ENCODE measurements at places on chromosomes 2 and 18.
A peak's percentile ranks its signal among the peaks of the same experiment; 100 is the strongest.

- DNase-seq = no peak
Observed at GRCh38 chr2:10343658-10344057, 41.0 kb downstream of the HPCAL1 start.

GRCh38 chr2:8126783-8127182 lies 555.1 kb upstream of the ID2 start:
- DNase-seq = no peak

DNA sequence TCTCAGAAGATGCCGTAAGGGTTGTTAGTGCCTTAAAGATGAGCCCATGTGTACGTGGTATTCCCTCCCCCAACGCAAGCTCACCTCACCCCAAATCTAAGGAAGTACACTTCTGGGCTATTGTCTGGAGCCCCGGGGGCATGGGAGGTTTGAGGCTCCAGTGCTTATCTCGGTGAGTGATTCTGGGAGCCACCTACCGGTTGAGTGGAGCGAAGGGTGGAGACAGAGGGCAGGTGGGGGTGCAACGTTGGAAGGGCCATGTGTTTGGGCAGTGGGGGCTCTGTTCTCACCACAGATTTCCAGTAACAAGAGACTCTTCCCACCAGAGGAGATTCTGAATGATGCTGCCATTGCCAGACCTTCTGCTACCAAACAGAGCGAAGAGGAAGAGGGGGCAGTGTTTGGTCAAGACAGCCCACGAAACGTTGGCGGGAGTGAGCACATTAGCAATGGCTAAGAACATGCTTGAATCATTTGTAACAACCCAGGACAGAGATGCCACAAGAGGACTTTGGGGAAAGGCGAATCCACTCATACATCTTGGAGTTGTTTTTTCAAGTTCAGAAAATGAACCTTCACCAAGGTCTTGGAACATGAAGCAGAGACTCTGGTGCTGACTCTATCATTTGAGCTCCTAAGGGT lies 38.7 kb downstream of the TWIST2 start:
- DNase-seq = no peak

GRCh38 chr2:144274131-144274530 lies 245.8 kb downstream of the ZEB2 start:
- no peak for DNase-seq

DNA sequence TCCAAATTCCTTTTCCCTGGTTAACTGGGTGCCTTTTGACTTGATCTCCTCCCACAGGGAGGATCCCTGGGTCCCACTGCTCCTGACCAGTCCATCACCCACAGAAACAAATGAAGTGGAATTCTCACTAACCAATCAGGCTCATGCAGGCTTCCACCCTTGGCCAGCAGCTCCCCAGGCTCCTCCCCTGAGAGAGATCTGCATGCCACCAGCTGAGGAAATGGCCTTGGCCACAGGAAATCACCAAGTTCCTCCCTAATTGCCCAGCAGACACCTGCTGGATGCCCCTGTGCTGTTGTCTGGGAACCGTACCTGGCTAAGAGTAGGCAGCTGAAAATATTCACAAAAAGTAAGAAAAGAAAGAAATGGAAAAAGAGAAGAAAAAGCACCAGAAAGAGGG lies 207.4 kb downstream of the NCK2 start:
- no peak for DNase-seq

DNA sequence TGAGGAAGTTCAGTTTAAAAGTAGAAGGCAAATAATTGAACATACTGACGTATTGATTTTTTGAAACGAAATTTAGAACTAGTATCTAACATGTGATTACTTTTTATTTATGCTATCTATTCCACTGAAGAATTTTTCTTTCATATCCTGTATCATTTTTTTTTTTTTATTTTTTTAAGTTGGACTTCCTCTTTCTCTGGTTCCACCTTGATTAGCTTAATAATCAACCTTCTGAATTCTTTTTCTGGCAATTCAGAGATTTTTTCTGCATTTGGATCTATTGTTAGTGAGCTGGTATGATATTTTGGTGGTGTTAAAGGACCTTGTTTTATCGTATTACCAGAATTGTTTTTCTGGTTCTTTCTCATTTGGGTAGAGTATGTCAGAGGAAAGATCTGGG lies 411.2 kb downstream of the SOX11 start:
- DNase-seq = no peak

GRCh38 chr2:108377401-108377800 lies 353 bp upstream of the SULT1C4 start:
- DNase-seq = no peak

- no peak for DNase-seq
Observed at GRCh38 chr2:105783972-105784371, 39.3 kb downstream of the NCK2 start.

- DNase-seq = no peak
Observed at GRCh38 chr2:127627740-127628571, 18.0 kb upstream of the GPR17 start.

DNA sequence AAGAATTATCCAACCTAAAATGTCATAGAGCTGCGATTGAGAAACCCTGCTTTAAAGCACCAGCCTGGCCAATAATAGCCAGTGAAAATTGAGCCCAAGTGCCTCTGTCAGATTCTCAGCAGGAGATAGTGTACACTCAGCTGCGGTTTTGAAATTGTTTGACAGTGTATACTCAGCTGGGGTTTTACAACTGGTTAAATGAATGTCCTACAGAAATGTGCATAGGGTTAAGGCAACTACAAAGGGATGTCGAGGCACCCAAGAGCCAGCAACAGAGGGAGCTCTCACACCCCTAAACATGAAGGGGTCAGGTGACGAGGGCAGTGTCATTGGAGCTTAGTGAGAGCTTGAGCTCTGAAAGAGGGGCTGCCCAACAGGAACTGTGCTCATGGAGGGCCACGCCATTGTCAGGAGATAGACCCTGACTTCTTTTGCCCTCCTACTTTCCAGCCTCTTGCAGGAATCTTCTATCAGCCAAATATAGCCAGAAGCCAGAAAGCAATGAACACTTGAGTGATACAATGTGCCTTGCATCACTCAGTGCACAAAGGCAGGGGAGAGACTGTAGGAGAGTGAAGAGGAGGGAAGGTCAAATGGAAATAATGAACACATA lies 15.1 kb downstream of the ACTG2 start:
- peak; percentile 21 for DNase-seq

- DNase-seq = no peak
Observed at GRCh38 chr2:160289126-160289525, 89.1 kb upstream of the ITGB6 start.

DNA sequence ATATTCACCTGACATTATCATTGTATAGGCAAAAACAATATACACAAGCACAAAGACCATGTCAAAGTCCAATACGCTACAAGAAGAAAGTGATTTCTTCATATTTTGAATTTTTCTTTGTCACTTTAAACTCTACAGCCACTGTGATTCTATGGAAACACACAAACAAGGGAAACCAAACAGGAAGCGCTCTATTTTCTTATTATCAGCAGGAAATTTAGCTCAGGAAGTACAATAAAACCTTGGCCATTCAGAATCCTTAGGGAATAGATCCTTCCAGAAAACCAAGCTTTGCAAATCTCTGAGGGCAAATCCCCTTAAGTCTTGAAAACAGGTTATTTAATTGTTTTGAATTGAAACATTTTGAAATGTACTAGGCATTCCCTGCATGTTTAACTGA lies 336.2 kb downstream of the EPHA4 start:
- DNase-seq = no peak

GRCh38 chr2:98377544-98377943 lies 31.3 kb downstream of the CNGA3 start:
- no peak for DNase-seq

Measured in stimulated activated CD4-positive, alpha-beta T cell treated with anti-CD3 and anti-CD28 coated beads, Interleukin-1b, Interleukin-23, amount 100 ng/mL, for 24 hours (primary cell).